Activated CD8-positive, alpha-beta memory T cell treated with anti-CD3 and anti-CD28 coated beads, Interleukin-2, amount 50 U/mL, for 48 hours (primary cell): ENCODE measurements at places on chromosomes 11 and 22.

DNA sequence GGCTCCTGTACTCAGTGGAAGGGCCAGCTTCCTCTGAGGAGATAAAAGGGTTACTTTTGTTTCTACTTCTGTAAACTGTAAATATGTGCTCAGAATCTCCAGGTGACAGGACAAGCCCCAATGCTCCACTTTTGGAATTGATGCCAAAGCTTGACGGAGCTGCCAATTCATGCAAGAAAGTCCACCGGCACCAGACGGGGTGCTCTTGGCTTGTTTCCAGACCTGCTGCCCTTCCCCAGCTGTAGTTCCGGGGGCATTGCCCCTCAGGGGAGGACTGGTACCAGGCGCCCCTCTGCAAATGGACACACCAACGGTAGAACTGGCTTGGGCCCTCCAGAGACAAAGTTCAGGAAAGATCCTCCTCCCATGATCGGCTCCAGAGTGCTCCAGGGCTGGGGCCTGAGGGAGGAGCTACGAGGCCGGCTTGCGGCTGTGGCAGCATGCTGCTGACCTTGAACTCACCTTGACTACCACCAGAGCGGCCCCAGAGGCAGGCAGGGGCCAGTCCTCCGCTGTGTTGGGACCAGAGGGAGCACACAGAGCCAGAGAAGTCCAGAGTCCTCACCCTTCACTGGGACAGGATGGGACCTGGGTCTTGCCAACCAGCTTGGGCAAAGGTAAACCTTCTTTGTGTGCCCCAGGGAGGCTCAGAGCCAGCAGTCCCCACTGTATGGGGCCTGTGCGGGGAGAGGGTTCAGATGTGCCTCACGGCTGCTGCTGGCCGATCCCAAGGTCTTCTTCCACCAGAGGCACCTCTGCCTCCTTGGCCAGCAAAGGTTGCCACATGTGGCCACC is 17.8 kb upstream of the OAF start:
- no peak for DNase-seq

DNA sequence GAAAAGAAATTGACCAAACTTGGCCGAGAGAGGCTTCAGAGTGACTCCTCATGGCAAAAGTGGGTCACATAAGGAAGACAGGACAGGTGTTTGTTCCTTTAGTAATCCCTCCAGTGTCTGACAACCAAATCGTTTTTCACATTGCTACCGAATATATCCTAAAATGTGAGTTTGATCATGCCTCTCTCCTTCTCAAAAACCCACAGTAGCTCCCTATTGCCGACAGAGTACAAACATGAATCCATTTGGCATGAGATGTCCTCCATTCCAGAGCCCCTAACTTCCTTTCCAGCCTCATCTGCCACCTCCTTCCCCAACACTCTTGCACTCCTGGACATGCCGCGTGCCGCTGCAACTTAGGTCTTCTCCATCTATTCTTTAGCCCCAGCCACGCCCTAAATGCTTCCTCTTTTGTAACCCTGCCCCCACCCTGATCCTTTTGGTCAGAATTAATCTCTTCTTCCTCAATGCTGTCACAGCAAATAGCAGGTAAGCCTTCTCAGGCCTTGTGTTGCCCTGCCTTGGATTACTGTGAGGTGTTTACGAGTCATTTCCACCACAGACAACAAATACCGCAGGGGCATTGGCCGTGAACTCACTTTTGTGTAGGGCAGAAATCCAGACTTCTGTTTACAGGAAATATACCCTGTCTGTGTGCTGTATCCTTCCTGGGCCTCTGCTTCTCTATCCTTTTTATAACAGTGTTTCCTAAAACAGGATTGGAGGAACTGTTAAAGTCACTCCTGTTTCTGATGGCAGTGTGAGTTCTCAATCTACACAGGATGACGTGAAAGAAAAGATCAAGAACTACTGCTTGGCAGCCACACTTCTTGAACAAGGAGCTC is 66.0 kb upstream of the FTH1 start:
- DNase-seq: no peak

DNA sequence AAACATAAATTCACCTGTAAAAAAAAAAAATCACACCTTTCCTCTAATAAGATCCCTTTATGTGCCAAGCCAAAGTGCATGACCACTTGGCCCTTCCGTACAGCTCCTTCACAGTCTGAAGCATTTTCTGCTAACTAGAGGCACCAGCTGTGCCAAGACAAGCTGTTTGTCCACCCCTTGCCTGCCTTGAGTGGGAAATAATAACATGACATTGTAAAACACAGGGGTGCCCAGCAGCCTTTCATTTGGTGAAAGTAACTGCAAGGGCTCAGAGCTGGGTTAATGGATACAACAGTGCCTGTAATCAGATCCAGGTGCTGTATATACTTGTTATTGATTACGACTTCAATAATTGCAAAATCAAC is 59.2 kb downstream of the DDIAS start:
- no peak for DNase-seq

GRCh38 chr11:36237391-36237790 is 51.8 kb downstream of the COMMD9 start:
- no peak for DNase-seq

DNA sequence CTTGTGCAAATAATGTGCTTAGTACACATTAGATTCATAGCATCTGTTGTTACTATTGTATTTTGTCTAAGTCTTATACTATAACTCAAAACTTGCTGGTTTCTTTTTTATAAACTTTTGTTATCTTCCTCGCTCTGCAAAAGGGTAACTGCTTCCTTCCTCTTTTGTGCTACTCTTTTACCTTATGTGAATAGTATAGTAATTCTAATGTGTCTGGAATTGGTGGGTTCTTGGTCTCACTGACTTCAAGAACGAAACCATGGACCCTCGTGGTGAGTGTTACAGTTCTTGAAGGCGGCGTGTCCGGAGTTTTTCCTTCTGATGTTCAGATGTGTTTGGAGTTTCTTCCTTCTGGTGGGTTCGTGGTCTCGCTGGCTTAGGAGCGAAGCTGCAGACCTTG is 563.1 kb upstream of the LUZP2 start:
- no peak for DNase-seq

DNA sequence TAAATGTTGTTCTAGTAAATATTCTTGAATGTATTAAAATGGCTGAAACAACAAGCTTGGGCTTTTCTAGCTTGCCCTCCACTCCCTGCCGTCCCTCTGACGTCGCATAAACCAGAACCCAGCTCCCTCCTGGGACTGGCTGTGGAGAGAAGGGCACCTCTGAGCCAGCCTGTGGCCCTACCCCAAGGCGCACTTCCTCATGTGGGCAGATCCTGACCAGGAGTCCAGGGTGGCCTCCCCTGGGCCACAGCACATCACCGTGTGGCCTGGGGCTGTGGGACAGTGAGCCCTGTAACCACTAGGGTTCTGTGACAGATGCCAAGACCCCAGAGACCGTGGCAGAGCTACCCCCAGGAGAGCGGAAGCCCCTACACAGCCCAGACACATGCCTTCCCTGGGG is 10.2 kb upstream of the ADORA2A start:
- DNase-seq: no peak

DNA sequence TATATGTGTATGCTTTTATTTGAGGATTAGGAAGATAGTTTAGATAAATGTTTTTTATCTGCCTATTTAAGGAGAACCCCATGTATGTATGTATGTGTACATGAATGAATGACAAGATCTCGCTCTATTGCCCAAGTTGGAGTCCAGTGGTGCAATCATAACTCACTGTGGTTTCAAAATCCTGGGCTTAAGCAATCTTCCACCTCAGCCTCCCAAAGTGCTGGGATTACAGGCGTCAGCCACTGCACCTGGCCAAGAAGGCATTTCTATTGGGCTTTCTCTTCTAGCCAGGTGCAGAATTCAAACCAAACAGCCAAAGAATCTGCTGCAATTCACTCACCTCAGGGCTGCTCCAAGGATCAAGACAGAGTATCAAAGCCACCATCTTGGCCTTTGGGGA is 25.5 kb upstream of the DGKZ start:
- DNase-seq: no peak

GRCh38 chr22:32804531-32805360 is 3.2 kb downstream of the TIMP3 start:
- DNase-seq: no peak

DNA sequence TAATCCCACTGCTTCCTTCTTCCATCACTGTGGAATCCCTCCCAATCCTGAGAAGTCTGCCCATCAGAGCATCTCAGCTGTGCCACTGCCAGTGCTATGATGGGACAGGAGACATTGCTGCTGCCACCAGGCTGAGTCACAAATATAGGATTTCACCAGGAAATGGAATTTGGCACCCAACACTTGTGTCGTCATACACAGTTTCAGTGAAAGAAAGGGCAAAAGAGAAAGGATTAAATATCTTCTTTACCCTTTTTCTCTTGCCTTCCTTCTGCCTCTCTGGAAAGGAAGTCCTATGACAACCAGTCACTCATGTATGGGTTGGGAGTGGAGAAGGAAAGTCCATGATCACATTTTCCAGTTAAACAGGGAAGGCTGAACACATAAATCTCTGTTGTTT is 133.4 kb downstream of the SPON1 start:
- DNase-seq: no peak

GRCh38 chr11:80727315-80727714 is 1286.5 kb upstream of the TENM4 start:
- no peak for DNase-seq

- no peak for DNase-seq
Observed at GRCh38 chr11:88420165-88420791, 82.7 kb upstream of the CTSC start.

DNA sequence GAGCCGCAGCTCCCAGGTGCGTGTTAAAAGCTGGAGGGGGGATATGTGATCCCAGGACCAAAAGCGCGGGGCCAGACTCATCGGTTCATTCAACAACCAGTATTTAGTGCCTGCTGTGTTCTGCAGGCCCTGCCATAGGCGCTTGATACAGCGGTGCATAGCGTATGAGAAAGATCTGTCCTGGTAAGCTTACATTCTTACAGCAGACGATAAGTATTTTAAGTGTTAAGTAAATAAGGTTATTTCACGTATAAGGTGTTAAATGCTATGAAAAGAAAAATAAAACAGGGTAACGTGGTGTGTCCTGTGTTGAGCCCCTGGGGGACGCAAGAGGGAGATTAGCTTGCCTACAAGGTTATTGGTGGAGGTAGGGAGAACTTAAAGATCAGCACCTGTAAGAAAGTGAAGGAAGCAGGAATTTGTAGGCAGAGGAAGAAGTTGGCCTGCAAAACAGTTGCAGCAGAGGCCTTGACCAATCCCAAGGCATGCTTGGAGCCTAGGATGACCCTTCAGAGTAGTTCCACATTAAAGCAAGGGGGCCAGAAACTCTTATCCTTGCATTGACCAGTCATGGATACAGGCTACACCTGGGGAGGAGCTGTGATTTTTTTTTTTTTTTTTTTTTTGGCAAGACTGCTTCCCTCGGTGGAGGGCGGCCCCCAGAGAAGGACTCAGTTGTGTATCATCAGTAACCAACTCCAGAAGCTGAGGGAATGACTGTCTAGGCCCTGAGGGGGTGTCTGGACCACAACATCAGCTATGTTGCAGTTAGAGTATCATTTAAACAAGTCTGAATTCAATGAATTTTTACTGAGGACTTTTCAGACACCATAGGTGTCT is 487 bp upstream of the LIPT2 start:
- no peak for DNase-seq

- DNase-seq: no peak
Observed at GRCh38 chr11:10742460-10743208, 8.4 kb upstream of the CTR9 start.

- DNase-seq: no peak
Observed at GRCh38 chr22:48740731-48741405, 1086.8 kb downstream of the BRD1 start.

GRCh38 chr11:36108881-36109589 is 165.2 kb downstream of the LDLRAD3 start:
- no peak for DNase-seq

- DNase-seq: no peak
Observed at GRCh38 chr11:2483426-2483825, 38.6 kb downstream of the KCNQ1 start.

DNA sequence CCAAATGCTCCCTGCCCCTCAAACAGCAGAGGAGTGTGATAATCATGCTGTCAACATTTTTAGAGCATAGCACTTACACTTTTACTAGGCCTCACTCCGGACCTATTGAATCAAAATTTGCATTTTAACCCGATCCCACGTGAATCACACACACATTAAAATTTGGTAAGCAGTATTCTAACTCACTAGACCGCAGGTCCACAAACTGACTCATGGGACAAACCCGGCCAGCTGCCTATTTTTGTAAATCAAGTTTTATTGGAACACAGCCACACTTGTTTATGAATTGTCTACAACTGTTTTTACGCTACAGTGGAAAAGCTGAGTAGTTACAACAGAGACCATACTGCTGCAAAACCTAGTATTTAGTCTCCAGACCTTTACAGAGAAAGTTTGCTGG is 43.3 kb downstream of the SNX19 start:
- no peak for DNase-seq

DNA sequence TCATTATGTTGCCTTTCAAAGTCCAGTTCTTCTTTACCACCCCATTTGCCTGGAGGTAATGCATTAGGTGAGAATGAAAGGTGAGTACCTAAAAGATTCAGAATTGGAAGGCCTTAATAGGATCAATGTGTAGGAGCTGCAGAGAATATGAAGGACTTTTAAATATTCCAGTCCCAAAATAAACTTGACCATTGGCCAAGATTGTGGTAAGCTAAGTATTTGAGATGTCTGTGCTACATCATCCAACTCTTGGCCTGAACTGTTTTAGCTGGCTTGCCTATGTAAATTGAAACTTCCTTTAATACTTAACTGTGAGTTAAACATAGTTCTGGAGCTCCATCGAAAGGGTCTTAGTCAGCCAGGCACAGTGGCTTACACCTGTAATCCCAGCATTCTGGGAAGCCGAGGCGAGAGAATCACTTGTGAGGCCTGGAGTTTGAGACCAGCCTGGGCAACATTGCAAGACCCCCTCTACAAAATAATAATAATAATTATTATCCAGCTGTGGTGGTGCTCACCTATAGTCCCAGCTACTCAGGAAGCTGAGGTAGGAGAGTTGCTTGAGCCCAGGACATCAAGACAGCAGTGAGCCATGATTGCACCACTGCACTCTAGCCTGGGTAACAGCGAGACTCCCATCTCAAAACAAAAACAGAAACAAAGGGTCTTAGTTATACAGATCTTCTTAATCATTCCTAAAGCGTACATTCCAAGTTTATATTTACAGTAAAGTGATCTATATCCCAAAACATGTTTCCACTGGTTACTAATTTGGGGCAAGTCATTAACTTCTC is 29.8 kb downstream of the MTMR3 start:
- DNase-seq: no peak

- no peak for DNase-seq
Observed at GRCh38 chr11:93498641-93499040, 44.5 kb downstream of the SMCO4 start.
